ENCODE measurements at places on chromosomes 4 and X.

GRCh38 chr4:182093935-182094334 lies 149.3 kb upstream of the TENM3 start:
- DNase-seq = no peak

- no peak for DNase-seq
These were observed 40.7 kb downstream of the MTTP start for GRCh38 chr4:99615170-99615820.

GRCh38 chr4:54852054-54852453 lies 194.3 kb downstream of the KIT start:
- no peak for DNase-seq

- no peak for DNase-seq
These were observed 7.1 kb upstream of the CXCL5 start for GRCh38 chr4:74005528-74005927.

- DNase-seq = no peak
These were observed 309.9 kb downstream of the NKX6-1 start for GRCh38 chr4:84189144-84189543.

GRCh38 chrX:14927401-14927800 lies 54.2 kb downstream of the MOSPD2 start:
- DNase-seq = no peak

DNA sequence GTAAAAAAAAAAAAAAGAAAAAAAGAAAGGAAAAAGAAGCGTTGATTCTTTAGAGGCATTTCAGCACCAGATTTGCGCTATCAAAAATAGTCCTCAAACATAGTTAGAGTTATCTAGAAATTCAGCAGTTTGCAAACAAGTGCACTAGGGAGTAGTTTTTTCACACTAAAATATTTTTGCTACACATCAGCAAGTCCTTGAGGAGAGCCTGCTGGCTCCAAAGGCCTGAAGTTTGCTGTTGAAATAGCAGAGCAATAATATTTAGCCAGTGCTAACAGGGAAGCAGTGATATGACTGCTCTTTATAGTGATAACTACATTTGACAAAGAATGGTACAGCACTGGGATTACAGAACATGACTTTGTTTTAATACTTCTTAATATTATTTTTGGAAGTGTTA lies 472.2 kb downstream of the PCDH7 start:
- DNase-seq = no peak

DNA sequence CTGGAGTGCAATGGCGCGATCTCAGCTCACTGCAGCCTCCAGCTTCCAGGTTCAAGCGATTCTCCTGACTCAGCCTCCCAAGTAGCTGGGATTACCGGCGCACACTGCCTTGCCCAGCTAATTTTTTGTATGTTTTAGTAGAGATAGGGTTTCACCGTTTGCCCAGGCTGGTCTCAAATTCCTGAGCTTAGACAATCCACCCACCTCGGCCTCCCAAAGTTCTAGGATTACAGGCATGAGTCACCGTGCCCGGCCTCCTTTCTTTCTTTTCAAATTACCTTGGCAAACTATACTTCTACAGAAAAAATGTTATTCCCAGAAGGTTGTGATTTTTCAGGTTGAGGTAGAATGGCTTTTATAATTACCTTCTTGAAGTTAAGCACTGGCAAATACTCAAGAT lies 321.9 kb upstream of the PRPS2 start:
- no peak for DNase-seq

- no peak for DNase-seq
These were observed 18.3 kb upstream of the MSL3 start for GRCh38 chrX:11739776-11740175.

DNA sequence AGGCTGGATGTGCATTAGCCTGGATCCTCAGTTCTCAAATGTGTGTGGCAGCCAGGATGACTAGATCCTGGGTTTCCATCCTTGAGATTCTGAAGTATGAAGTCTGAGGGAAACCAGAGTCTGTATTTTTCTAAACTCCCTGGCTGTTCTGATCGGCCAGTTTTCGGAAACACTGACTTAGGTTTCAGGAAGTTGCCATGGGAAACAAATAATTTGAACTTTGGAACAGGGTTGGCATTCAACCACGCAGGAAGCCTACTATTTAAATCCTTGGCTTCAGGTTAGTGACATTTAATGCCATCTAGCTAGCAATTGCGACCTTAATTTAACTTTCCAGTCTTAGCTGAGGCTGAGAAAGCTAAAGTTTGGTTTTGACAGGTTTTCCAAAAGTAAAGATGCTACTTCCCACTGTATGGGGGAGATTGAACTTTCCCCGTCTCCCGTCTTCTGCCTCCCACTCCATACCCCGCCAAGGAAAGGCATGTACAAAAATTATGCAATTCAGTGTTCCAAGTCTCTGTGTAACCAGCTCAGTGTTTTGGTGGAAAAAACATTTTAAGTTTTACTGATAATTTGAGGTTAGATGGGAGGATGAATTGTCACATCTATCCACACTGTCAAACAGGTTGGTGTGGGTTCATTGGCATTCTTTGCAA lies 67.6 kb downstream of the PDGFRA start:
- no peak for DNase-seq

GRCh38 chr4:1618438-1618837 lies 65.7 kb downstream of the FAM53A start:
- DNase-seq = no peak

GRCh38 chr4:1726146-1726934 lies 5.0 kb downstream of the TACC3 start:
- DNase-seq = peak; percentile 86
